H4 (cell line): ENCODE measurements at places on chromosomes 4 and X.

- DNase-seq = no peak
These were observed 34.0 kb upstream of the RASGEF1B start for GRCh38 chr4:81505726-81506125.

GRCh38 chr4:79915246-79915645 lies 157.8 kb downstream of the ANTXR2 start:
- no peak for DNase-seq

GRCh38 chr4:45925809-45926208 lies 198.0 kb downstream of the GABRG1 start:
- no peak for DNase-seq

GRCh38 chr4:105060628-105061027 lies 86.0 kb upstream of the TET2 start:
- peak; percentile 58 for DNase-seq

GRCh38 chr4:114386637-114387233 lies 211.9 kb upstream of the UGT8 start:
- DNase-seq = peak; percentile 20

GRCh38 chr4:78647272-78647671 lies 95.7 kb downstream of the ANXA3 start:
- DNase-seq = no peak

GRCh38 chr4:2940267-2941137 lies 22.7 kb downstream of the NOP14 start:
- DNase-seq = no peak

DNA sequence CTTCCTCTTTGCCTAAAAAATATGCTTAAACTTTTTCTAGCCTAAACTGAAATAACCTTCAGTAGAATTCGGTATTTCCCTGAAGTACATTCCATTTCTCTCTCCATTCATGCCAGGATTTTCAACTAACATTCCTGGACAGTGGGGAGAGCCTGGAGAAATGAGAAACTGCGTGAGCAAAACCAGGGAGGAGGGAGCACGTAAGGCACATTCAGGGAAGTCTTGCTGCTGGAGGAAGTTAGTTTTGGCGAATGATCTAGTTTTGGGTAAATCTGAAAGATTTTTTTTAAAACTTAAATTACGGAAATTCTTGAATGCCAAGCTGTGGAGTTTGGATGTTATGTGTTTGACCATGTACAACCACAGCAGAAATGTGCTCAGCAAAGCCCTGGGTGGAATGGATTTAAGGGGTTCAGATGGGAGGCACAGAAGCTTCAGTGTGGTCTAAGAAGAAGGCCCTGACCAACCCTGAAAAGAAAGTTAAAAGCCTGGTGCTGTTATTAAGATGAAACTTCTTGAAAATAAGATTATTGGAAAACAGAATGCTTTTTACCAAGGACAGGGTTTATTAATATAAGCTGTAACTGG lies 347.8 kb downstream of the ANK2 start:
- no peak for DNase-seq

GRCh38 chr4:153207027-153207426 lies 2.8 kb downstream of the TRIM2 start:
- no peak for DNase-seq

- DNase-seq = peak; percentile 22
These were observed 238.4 kb downstream of the SNCA start for GRCh38 chr4:89598602-89599001.

GRCh38 chr4:87211249-87211952 lies 9.0 kb downstream of the KLHL8 start:
- no peak for DNase-seq

DNA sequence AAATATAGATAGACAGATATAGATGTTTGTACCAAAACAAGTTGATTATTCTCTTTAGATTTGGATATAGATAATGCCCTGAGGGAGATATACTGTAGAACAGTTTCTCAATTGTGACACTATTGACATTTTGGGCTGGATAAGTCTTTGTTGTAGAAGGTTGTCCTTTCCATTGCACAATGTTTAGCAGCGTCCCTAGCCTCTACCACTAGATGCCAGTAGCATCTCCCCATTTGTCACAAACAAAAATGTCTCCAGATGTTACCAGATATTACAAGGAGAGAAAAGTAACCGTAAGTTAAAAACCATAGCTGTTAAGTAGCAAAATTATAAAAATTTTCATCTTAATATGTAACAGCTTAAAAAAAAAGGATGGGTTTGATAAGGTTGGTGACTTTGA lies 2595.3 kb downstream of the ARAP2 start:
- peak; percentile 60 for DNase-seq

- no peak for DNase-seq
These were observed 266.4 kb downstream of the ARHGAP24 start for GRCh38 chr4:85741381-85741780.

GRCh38 chr4:7327341-7327885 lies 107.3 kb downstream of the PSAPL1 start:
- no peak for DNase-seq

GRCh38 chr4:25253071-25253445 lies 19.2 kb downstream of the PI4K2B start:
- no peak for DNase-seq

- no peak for DNase-seq
These were observed 102.8 kb downstream of the CHRDL1 start for GRCh38 chrX:110692866-110693265.

GRCh38 chr4:161419822-161420221 lies 744.0 kb downstream of the FSTL5 start:
- no peak for DNase-seq

DNA sequence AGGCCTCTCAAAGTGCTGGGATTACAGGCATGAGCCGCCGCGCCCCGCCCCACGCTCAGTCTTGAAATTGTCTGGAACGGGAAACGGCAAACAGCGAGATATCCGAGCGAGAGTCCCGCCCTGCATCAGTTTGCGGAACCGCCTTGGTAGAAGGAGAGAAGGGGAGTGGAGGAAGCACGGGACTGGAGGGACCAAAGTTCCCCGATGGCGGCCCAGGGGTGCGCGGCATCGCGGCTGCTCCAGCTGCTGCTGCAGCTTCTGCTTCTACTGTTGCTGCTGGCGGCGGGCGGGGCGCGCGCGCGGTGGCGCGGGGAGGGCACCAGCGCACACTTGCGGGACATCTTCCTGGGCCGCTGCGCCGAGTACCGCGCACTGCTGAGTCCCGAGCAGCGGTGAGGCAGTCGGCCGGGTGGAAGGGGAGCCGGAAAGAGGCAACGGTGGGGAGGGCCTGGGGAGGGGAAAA lies at the start of gene BST1:
Gene BST1, plus strand, starts transcription at position 125 of the 463 bp plus-strand sequence. Its CDS starts 80 bp downstream, at position 205.
- DNase-seq = no peak

DNA sequence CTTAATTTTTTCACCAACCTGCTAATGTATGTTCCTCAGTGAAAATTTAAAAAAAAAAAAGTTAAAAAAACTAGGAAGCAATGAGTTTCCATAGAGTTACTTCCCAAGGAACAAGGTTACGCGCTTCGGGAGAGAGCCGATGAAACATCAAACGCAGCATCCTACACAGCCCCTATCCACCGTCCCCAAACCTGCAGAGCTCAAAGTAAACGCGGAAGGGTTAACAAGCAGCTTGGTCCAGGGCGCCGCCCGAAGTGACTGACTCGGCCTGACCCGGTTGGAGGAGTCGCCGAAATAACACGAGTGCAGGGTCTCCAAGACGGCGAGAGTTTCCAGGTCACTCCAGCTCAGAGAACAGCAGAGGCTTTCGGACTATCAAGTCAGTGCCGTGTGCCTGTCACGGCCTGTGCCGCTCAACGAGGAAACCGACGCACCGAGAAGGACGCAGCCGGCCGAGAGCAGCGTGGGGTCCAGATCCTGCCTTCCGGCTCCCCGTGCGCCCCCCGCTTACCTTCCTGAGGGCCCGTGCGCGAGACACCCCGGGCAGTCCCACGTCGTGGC lies 512 bp downstream of the NOP14 start:
- DNase-seq = no peak

DNA sequence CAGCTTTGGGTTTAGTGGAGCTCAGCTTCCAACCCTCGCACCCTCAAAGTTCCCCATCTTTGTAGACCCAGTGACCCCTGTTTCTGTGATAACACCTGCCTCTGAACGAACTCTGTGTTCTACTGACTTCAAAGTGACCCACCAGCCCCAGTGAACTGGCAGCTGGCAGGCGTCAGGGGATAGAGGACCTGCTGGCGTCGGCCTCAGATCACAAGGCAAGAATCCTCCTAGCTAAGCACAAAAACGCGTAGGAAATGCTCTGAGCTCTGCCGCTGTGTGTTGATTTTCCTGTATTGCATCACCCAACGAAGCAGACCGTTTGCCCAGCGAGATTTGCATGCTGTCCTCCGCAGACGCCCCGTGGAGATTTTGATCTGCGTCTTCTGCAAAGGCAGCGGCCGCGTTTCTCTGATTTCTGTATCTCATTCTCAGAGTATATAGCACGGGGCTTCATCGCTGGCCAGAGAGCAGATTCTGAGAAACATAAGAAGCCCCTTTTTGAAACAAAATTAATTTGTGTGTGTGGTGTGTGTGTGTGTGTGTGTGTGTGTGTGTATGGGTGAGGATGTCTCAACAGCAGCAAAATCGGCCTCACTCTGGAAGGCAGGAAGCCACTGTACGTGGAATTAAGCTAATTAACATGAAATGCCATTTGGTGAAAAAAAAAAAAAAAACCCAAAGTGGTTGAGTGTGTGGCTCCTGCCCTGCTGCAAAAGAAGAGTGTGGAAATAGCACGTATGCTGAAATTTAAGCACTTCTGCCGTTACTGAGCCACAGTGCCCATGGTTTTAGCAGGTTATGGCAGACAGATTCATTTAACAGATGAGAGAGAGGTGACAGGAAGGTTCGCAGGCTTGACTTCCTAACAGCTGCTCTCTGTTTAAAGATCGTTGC lies 29.2 kb upstream of the ASMTL start:
- DNase-seq = peak; percentile 94

GRCh38 chr4:132502096-132502552 lies 647.0 kb upstream of the PCDH10 start:
- no peak for DNase-seq

- DNase-seq = no peak
These were observed 17.1 kb upstream of the CPEB2 start for GRCh38 chr4:14985161-14985560.

DNA sequence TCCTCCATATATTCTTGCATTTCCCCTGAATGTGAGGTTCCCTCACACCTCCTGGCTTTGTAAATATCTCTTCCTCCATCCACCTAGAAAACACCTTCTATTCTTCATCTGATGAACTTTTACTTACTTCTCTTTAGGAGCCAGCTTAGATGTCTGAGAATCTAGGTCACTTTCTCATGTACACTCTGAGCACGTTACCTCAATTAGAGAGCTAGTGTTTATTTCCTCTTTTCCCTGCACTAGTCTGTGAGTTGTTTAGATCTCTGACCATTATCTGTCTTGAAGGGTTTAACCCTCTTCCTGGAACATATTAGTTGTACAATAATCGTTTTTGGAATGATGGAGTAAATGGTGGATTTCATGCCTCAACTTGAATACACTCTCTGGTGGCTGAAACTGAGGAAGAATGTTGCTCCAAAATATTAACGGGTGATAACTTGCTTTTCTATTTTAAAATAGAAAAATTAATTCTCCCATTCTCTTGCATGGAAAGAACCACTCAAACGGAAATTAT lies 8.5 kb upstream of the NEIL3 start:
- DNase-seq = no peak

- DNase-seq = no peak
These were observed 715.8 kb downstream of the CCSER1 start for GRCh38 chr4:90842960-90843359.

DNA sequence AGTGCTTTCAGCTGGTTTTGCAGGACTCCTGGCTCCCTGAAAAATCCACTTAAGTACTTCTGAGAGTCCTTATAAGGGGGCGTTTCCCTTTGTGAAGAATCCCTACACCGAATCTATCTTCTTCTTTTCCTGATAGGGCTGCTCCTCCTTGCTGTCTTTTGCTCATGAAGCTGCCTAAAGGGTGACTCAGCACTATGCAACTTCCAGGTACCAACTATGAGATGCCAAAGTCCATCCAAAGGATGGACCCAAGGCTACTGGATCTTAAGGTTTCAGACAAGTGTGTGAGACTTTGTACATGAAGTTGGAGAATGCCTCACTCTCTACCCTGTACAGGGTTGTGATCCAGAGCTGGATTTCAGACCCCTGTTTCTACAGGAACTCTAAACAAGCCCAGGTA lies 485.0 kb upstream of the FAT1 start:
- no peak for DNase-seq

DNA sequence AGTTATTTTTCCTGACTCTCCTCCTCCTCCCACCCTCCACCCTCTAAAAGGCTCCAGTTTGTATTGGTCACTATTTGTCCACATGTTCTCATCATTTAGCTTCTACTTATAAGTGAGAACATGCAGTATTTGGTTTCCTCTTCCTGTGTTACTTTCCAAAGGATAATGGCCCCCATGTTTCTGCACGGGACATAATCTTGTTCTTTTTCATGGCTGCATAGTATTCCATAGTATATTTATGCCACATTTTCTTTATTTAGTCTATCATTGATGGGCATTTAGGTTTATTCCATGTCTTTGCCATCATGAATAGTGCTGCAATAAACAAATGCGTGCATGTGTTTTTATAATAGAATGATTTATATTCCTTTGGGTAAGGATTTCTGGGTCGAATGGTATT lies 167.3 kb upstream of the GRID2 start:
- DNase-seq = no peak

DNA sequence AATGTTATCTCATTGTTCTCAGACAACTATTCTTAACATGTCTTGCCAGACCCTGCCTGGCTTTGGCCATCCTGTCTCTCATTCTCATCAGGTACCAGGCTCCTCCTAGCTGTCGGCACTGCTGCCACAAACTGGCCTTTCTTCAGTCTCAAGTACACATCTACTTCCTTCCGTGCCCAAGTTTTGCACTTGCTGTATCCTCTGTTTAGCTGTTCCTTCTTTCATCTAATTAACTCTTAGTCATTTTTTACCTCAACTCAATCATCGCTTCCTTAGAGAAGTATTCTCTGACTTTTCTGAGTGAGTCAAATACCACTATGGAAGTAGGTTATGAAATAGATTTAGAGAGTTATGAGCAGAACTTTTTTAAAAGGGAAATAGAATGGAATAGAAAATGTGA lies 19.7 kb downstream of the CXCL3 start:
- DNase-seq = no peak

DNA sequence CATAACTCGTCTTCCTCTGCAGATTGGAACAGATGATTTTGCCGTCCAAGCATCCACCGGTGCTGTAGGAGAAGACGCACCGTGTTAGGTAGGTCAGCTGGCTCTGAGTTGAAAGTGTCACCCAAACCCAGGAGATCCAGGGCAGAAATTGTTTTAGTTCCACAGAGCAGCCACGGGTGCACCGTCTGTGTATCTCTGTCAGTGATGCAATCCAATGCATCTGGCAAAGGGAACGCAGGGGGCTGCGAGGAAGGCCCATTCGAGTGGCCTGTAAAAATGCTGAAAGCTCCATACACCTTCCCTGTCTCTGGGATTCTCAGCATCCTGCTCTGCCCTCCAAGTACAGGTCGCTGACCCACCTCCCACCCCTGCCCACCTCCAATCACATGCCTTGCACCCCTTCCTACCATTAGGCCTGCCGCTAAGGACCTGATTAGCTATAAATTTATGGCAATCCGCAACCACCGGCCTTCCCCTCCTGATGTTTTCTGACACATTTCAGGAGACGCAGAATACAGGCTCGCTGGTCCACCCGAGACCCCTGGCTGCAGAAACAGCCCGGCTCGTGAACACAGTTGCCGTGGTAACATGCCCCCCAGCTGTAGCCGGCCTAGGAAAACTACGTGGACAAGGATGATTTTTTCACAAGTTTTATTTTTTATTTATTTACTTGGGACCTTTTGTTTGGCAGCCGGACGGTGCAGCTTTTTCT lies 39.7 kb upstream of the SHOX start:
- DNase-seq = no peak

GRCh38 chr4:54959651-54960116 lies 165.7 kb downstream of the KDR start:
- DNase-seq = no peak

- peak; percentile 35 for DNase-seq
These were observed 89.8 kb downstream of the PDGFRA start for GRCh38 chr4:54318904-54319303.
